ENCODE measurements at places on chromosomes 1 and 21. TPM values are rescaled to one million over a fixed set of nuclear protein-coding genes. Genes with fewer than 3 reads are reported as not detected.

TMEM9 gene
- 182 TPM for polyA plus RNA-seq

PRAMEF9 gene
- polyA plus RNA-seq, result not detected

TRIM46 gene
- 49.0 TPM for polyA plus RNA-seq

SMIM11 gene
- polyA plus RNA-seq, result 100 TPM

HIVEP3 gene
- 2.6 TPM for polyA plus RNA-seq

DCST1 gene
- not detected for polyA plus RNA-seq

TEKT2 gene
- 34.7 TPM for polyA plus RNA-seq

DNASE2B gene
- 27.9 TPM for polyA plus RNA-seq

Measured in neural cell (in vitro differentiated cells).